NCI-H1694 (cell line): ENCODE measurements at places on chromosomes 2 and 18.

DNA sequence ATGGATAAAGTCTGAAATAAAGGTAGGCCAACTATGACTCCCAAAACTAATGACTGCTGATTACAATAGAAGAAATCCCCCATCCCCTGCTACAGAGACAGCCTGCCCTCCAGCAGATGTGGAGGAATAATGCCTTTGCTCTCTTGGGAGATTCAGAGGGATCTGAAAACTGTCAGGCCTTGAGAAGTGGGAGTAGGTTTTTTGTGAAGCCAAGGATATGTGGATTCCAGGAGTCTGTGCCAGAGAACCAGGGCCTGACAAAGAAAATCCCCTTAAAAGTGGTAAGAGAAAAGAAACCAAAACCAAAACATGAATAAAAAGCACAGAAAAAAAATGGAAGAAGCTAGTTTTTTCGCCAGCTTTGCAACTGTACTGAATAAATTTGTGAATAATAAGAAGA, 397.6 kb downstream of the ZNF521 start:
- DNase-seq, result no peak

DNA sequence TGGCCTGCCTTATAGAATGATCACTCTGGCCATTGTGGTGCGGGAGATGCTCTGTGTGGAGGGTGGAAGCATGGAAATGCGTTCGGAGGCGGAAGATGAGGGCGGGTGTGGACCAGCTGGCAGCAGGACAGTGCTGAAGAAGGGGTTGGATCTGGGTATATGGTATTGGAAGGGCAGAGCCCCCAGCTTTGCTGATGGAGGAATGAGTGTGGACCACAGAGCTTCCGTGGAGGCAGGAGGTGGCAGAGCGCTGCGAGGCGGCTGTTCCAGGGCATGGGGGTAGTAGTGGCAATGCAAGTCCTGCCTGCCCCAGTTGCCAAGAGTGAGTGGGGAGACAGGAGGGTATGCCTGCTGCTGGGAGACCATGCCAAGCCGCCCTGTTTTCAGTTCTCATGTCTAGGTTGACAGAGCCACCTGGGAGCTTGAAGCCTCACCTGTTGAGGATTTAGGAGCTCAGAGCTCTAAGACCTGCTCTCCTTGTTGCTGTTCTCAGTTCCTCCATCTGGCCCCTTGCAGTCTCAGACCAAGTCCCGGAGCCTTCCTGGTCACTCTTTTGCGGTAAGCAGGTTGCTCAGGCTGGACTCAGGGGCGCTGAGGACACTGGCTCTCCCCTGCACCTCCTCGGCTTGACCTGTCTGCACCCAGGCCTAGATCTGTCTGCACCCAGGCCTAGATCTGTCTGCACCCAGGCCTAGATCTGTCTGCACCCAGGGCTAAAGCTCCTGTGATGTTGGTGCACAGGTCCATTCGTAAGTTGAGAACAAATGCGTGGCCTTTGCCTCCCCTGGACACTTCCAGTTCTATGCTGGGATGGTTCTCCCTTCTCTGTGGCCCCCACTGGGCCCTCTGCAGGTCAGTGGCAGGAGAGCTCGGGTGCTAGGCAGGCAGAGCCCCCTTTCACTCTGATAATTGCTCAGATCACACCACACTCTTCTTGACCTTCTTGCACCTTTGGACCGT, 290.5 kb upstream of the HS6ST1 start:
- DNase-seq, result no peak

DNA sequence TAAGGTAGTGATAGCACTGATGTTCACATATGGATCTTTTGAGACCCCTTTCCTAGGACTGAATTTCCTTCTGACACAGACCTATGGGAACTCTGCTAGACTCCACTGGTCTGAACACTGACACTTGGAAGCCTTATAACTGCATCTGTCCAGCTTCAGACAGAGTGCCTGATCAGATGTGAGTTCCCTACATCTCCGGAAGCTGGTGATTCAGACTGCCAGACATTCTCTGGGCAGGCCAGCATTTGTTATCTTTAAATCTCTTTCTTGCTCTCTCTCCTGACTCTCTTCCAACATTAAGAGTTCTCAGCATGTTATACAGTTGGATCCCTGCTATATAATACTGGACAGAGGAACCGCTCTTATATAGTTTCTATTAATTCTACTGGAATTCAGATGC, 408.5 kb downstream of the ZEB2 start:
- no peak for DNase-seq

GRCh38 chr2:175732531-175732930, 269.5 kb downstream of the LNPK start:
- DNase-seq, result no peak

GRCh38 chr2:68764806-68765311, 30.2 kb downstream of the ARHGAP25 start:
- DNase-seq, result no peak

- no peak for DNase-seq
These were observed 317.2 kb upstream of the CDH2 start for GRCh38 chr18:28494151-28494550.

- DNase-seq, result no peak
These were observed 352.1 kb upstream of the ZNF521 start for GRCh38 chr18:25704071-25704470.

DNA sequence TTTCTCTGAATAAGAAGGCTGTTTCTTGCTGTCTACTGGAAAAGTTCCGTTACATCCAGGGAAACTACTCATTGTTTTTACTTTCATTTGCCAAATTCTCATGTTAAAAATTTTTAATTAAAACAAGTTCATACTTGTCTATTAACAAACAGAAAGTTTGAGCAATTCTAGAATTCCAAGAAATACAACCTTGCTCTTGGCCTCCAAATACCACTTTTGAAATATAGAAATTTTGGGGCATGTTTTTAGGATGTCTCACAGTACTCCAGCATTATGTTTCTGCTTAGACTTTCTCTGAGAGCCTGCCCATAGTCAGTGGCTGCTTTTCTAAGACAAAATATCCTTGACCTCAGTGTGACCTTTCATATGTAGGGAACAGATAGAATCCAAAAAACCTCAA, 228.7 kb upstream of the RND3 start:
- no peak for DNase-seq

- DNase-seq, result no peak
These were observed 9.2 kb downstream of the HS6ST1 start for GRCh38 chr2:128309280-128310093.

DNA sequence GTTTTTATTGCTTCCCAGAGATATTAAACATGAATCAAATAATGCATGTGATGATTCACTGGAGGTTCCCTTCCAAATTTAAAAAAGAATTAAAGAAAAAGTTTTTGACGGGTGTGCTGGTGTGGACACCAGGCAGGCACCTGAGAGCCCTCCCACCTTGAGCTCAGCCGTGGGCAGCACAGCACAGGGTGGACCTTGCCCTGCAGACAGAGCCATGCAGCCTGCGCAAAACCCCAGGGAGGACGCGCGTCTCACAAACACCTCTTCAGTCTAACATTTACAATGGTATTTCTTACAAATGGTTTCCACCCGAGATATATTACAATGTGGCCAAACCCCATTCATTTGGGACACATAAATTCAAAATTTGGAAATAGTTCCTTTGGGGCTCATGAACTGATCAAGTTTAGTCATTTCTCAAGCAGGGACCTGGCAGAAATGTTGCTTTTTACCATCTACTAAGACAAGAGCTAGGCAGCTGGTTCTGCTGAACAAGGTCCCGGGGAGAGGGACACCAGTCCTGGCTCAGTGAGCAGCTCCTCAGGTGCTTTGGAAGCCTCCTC, 45.4 kb downstream of the ODC1 start:
- DNase-seq, result no peak

DNA sequence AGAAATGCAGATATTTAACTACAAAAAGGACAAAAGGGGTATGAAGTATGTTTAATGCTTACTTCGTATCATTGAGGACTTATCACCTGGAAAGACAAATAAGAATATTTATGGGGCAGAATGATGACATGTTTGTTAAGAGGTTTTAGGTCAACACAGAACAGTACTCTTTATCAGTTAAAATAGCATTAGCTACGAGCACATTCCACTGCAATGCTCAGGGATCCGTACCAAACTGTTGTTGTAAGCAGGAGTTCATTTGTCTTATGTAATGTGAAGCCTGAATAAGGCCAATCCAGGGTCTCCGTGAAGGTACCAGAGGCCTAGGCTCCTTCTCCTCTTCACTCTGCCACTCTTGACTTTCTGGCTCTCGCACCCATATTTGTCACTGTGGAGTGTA, 465.7 kb upstream of the NRP2 start:
- DNase-seq, result no peak

DNA sequence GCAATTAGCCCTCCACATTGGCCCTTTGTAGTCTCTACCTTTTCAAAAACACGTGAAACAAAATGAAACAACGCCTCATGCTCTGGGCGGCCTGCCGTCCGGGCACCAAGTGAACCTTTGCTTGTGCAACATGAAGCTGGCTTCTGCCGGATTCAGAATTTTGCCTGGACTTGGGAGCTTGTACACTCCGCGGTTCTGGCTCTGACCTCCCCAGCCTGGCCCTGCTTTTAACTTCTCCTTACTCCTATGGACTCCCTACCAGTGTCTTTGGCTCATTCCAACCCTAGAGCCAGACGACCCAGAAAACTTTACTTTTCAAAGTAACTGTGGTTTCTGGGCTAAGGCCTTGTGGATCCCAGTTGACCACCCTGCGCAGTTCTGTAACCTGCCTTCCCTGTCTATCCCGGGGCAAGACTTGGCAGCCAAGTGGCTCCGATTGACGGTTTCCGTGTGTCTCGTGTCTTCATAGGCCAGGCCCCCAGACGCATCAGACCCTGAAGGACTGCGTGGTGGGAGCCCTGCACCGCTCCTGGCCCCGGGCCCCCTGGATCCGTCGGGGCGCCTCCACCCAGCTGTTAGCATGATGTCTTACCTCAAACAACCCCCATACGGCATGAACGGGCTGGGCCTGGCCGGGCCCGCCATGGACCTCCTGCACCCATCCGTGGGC, 1.9 kb downstream of the OTX1 start:
- no peak for DNase-seq

GRCh38 chr18:59916746-59917145, 16.9 kb downstream of the PMAIP1 start:
- DNase-seq, result no peak
